Stimulated activated CD8-positive, alpha-beta memory T cell treated with anti-CD3 and anti-CD28 coated beads, Interleukin-2, amount 100 ng/mL, for 1 hour (primary cell): ENCODE measurements at places on chromosomes 4 and X.

GRCh38 chr4:106993827-106994226 is 42.3 kb downstream of the DKK2 start:
- DNase-seq: no peak

- DNase-seq: no peak
These were observed 65.9 kb downstream of the VEGFC start for GRCh38 chr4:176726803-176727202.

- no peak for DNase-seq
These were observed 138.0 kb downstream of the NSUN7 start for GRCh38 chr4:40887764-40888131.

DNA sequence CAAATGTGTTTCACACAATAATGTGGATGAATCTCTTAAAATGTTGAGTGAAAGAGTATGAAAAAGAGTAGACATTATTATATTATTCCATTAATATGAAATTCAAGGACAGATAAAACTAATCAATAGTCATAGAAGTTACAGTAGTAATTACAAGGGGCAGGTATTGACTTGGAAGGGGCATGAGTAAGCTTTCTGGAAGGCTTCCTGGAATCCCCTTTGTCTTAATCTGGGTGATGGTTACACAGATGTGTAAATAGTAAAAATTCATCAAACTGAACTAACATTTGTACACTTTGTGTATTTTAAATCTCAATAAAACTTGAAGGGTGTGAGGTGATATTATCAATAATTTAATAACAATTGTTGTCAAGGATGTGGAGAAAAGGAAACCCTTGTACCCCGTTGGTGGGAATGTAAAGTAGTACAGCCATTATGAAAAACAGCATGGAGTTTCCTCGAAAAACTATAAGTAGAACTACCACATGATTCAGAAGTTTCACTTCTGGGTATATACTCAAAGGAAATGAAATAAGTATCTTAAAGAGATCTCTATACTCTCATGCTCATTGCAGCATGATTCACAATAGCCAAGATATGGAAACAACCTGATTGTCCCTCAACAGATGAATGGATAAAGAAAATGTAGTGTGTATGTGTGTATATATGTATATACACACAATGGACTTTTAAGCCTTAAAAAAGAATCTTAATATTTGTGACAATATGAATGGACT is 96.9 kb upstream of the MID1IP1 start:
- DNase-seq: no peak

DNA sequence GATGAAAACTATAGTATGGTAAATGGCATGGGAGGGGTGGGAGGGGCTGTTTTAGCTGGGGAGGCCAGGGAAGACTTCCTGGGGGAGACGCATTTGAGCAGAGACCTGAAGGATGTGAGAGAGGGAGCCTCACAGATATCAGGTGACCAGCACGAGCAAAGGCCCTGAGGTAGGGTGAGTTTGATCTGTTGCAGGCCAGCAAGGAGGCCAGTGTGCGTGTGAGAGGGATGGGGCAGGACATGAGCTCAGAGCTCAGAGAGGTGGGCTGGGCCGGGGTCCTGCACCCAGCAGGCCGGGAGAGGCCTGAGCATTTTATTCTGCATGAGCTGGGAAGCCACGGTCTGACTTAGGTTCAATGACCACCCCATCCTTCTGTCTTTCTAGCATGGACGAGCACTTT is 80.0 kb downstream of the PPP2R2C start:
- DNase-seq: no peak

DNA sequence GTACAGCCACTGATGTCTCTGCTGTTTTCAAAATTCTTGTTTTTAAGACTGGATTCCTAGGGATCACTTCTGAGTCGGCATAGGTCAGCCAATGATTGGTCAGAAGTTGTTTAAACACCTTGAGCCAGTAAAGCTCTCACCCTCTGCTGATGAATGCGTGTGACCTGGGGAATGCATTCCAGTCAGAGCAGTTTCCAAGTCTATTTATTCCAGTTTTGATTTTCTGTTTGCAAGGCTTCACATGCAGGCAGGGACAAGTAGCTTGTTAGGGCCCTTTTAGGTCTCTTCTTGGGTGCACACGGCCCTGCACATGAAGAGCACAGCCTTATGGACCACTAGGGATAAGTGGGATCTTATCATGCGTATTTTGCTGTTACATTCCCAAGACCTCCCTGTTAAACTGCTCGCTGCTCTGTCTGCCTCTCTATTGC is 47.0 kb downstream of the KLHL15 start:
- no peak for DNase-seq

DNA sequence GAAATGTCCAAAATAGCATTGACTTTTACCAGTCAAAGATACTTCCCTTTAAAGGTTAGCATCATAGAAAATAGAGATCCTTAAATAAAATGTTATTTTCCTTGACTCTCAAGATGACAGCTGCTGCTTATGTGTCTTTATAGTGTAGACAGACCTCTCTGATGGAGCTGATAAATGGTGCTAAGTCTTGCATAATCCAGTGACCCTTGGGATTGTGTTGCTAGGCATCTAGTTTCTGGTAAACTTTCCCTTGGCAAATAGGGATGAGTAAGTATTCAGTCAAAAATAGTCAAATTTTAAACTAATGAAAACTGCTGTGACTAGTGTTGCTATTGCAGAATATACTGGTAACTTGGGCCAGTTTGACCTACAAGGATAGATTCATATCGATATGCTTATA is 53.6 kb downstream of the MBNL3 start:
- no peak for DNase-seq

DNA sequence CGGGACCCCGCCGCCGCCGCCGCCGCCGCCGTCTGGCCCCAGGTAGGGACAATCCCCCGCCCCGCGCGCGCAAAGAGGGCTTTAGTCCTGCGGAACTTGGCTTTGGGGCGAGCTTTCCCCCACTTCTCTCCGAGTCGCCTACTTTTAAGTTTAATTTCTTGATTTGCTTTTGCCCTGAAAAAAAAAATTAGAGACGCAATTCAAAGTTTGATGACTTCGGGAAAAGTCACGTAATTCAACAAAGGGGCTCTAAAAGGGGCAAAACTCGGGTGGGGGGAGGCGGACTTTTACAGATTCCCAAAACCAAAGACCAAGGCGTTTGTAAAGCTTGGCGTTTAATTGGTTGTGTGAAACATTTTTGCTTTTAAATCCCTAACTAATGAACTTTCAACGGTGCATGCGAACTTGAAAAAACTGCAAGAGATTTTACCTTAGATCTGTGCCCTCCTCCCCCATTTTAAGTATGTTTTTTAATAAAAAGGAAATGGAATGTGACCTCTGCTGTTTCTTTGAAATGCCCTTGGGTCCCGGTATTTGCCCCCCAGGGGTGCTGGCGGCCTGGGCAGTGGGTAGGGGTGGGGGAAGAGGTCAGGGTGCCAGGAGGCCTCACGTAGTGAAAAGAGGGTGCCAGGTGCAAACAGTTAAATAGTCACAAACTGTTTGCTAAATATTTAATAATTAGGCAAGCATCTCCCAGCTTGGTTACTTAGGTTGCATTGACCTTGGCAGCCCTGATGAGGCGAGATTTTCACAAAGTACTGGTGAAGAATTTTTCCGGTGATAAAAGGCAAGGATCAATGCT is 209.7 kb downstream of the NWD2 start:
- no peak for DNase-seq

DNA sequence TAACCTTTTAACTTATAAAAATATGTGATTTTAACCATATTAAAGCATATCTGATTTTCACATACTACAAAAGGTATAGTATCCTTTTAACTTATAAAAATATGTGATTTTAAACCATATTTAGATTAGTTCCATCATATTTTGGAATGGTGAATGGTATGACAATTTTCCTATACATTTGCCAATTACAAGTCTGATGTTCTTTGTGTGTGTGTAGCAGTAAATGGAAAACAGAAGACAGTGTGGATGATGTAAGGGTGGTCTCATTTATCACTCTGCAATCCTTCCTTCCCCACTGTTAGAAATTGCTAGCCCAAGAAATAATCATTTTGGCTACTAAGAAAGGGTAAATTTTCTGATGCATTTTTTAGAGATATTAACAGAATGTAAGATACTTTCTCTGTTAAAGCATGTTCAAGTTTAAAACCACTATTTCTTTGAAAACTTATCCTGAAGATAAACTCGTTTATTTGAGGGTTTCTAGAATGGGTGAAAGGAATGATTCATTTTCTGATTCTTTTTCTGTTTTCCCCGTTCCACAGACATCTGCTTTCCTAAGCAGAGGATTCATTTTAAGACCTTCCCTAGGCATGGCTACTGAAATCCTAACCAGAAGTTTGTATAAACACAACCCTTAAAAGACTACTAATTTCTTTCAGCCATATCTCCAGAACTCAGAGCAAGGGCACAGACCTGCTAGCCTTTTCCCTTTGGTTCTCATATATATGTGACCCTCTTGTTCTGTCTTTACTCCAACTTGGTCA is 21.0 kb downstream of the NUDT6 start:
- DNase-seq: no peak
